ENCODE measurements at places on chromosomes 6 and 20. TPM values are rescaled to one million over a fixed set of nuclear protein-coding genes. Genes with fewer than 3 reads are reported as not detected.

Gene TBXT
- not detected for total RNA-seq

- no peak for DNase-seq
Measured at GRCh38 chr6:125203395-125203794, 49.8 kb downstream of the TPD52L1 start.

- peak; percentile 65 for DNase-seq
Measured at GRCh38 chr6:43172104-43173007, 1.3 kb downstream of the SRF start.

- peak; percentile 84 for DNase-seq
Measured at GRCh38 chr6:38638941-38639497, 710 bp downstream of the BTBD9 start.

DNA sequence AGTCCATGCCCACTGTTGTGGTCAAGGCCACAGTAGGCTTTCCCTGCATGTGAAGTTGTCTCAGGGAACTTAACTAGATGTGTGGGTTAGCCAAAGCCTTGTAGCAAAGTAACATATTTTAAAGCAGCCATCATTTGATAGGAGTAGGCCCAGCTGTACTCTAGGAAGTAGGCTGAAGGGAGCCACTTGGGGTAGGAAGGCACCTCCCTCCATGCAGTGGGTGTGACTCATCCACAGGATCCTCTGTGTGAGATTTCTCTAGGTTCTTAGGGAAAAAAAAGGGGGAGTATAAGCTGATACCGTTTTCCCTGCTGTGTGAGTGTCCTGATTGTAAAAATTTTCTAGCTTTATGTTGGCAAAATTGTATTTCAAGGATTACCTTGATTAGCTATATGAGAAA is 44.7 kb downstream of the VAPB start:
- DNase-seq: no peak

GRCh38 chr20:32652739-32653526 is 20.8 kb downstream of the C20orf203 start:
- DNase-seq: peak; percentile 90

DNA sequence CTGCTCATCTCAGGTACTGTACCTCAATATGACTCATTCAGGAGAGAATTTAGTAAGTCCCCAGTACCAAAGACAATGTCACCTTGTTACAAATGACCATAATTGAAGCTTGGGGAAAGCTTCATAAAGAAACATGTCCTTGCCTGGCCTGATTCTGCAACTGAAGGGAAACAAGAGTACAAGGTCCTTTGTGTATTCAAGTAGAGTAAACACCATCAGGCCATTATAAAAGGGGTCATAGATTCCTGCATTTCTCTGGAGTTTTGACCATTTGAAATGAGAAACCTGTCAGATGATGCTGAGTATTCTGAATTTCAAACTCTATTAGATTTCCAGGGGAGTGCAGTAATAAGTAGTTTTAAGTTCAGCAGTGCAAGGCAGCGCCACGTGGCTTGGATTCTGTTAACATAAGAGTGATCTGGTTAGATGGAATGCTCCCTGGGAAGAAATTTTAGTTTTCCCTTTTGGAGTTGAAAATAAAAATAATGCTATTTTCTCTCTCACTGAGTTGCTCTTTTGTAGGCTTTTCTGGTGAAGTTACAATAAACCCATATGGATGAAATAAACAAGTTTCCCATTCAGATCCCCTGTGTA is 1054.3 kb downstream of the EPHA7 start:
- no peak for DNase-seq

Gene OR11A1
- not detected for total RNA-seq

Gene TMC2
- total RNA-seq: not detected

DNA sequence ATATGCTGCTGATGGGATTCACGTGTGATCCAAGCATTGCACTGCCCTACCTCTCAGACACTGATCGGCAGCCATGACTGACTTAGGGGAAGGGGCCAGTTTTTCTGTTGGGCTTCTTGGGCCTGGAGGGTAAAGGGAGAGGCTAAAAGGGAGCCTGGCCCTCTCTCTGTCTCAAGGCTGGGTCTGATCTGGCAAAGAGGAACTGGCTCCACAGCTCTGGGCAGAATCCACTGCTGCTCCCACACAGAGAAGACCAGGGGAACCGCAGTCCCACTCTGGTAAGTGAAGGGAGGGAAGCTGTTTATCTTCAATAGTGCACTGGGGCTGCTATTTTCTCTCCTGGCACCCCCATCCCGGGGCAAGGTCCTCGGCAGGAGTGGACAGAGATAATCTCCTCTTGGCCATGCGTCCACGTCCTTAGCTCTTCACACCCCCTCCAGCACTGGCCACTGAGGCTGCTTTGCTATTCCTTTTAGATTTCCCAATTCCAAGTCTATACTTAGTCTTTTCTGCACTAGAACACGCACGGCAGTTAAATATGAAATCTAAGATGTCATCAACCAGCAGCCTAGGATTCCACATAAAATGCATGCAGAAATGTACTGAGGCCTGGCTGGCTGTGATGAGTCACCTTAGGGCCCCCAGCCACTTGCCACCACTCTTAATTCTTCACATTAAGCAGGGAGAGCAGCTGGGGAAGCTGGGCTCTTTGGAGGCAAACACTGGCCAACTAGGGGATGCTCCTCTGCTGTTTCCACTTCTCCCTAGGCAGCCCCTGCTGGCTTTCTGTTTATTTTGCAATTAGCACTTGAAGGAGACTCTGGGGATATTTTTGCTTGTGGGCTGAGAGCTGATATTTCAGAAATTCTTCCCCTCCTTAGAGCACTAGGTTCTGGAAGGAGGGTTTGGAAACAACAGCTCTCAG is 87.8 kb upstream of the ARMC2 start:
- no peak for DNase-seq

- no peak for DNase-seq
Measured at GRCh38 chr20:16785226-16785625, 37.1 kb downstream of the OTOR start.

DNA sequence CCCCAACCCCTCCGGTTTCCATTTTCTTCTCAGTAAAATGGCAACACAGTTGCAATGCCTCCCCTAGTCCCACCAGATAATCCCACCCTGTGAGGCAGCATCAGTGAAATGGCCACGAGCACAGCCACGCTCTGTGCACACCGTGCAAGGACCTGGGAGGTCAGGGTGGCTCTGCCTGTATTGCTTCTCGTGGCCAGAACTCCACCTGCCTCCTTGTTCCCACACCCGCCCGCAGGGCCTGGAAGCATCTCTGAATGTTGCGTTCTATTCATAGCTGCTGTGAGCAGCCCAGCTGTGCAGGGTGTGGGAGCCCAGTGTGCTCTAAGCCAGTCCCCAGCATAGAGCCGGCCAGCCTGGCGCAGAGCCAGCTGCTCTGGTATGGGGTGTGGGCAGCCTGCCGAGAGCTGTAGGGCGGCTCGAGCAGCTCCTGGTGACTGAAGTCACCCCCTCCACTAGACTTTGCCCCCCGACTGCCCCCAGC is 161.1 kb downstream of the DLL1 start:
- no peak for DNase-seq

Gene CRISP3
- total RNA-seq: not detected

DNA sequence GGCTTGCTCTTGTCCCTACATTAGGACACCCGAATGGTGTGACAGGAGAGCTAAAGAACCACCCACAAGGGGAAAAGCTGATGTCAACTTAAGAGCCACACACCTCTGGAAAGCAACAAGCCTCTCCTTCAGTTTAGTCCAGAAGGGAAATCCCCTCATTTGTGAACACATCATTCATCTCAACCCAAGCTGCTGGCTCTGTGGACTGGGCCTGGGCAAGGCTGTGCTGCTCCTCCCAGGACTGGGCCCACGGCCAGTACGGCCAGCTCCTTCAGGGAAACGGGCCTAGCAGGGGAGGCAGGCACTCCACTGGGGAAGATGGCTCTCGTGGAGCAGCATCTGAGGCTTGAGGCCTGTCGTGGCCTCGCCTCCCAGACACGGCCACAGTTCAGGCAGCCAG is 12.8 kb upstream of the SLC4A11 start:
- no peak for DNase-seq

GRCh38 chr20:51029963-51030920 is 7.3 kb upstream of the KCNG1 start:
- no peak for DNase-seq

Gene LY6G6F
- not detected for total RNA-seq

GRCh38 chr6:28082939-28083338 is 2.6 kb downstream of the ZNF165 start:
- no peak for DNase-seq

- peak; percentile 5 for DNase-seq
Measured at GRCh38 chr6:132461958-132462357, 51.0 kb downstream of the STX7 start.

Gene SLC22A7
- total RNA-seq: not detected

DNA sequence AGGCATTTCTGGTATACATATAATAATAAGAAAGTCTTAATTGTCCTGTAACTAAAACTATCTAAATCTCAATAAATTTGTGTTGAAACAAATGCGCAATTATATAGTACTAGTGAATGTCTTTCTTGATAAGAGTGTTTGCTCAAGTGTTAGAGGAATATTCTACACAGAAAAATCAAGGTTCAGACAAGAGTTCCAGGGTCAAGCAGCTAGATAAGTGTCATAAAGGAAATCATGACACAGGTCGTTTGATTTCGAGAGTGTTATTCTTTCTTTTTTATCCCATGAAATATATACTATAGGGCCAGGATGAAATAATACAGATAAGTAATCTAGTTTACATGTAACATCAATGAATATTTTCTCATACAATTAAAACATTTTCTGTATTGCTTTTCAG is 366.1 kb downstream of the UTRN start:
- DNase-seq: no peak

Data from activated CD8-positive, alpha-beta T cell treated with anti-CD3 and anti-CD28 coated beads for 36 hours (primary cell).